HT1080 (cell line): ENCODE measurements at places on chromosomes 5 and 9. TPM values are rescaled to one million over a fixed set of nuclear protein-coding genes. Genes with fewer than 3 reads are reported as not detected.

DNA sequence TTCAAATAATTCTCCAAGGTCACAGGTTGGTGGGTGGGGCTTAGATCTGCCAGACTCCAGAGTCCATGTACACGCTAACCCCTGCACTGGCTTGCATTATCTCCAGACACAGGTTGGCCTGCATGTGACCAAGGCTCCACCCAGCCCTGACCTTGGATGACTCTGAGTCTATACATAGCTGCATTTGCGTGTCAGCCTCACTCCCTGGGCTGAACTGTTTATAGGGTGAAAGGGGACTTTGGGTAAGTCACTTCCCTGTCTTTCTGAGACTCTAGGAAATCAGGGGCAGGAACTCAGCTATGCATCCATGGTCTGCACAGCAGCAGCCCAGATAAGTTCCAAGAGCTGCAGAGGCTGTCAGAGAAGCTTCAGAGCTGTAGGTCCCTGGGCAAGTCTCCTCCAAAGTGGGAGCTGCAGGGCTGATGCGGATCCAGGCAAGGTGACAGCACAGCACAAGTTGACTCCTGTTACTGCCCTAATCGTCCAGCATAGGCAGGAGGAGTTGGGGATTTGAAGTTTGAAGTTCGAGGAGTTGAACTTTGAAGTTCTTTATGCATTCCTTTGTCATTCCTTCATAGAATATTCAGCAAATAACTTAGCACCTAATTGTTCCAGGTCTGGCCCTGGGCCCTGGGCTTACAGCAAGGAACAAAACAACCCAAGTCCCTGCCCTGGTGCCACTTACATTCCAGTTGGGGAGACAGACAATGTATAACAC, 53.4 kb downstream of the SLC22A5 start:
- no peak for DNase-seq

DNA sequence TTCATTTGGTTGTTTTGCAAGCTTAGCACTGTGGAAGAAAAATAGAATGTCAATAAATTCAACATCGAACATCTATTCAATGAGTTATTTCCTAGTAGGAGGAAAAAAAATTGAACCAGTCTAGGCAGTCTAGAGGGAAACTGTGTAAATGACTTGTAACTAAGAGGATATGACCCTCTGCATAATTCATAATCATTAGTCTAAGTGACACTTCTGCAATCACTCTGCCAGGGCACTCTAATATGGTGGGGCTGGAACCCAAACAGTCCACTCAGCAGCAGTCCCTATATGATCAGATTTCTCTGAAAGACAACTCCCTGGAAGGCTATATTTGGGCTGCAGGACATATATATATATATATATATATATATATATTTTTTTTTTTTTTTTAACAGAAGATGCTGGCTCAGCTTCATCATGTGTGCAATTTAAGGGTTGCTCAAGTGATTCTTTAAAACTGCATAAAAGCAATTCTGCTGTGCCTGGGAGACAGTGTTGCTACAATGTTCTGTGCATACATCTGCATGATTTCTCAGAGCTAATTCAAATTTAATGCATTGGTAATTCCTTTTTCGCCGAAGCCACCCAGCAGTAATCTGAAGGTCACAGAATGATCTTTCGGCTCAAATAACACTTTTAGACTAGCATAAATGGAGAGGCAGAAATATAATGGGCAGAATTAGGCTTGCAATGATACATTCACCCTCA, 482.1 kb upstream of the ZNF608 start:
- DNase-seq, result no peak

The OR13C8 gene
- total RNA-seq, result not detected in 2 replicates

The IL33 gene
- not detected in 2 replicates for total RNA-seq
